ENCODE measurements at places on chromosomes 7 and 10. TPM values are rescaled to one million over a fixed set of nuclear protein-coding genes. Genes with fewer than 3 reads are reported as not detected.

The RPEL1 gene
- 0.32 TPM for total RNA-seq

The ARHGEF35 gene
- total RNA-seq: 0.91 TPM

The NUDT13 gene
- total RNA-seq: 1.1 TPM

The RAB19 gene
- 0.46 TPM for total RNA-seq

The RSPH10B gene
- not detected for total RNA-seq

The DRGX gene
- total RNA-seq: not detected

The PDE1C gene
- 3.6 TPM for total RNA-seq

The LIPK gene
- not detected for total RNA-seq

The FKBP14 gene
- 38.0 TPM for total RNA-seq

The IL15RA gene
- 10.7 TPM for total RNA-seq

The GSTO2 gene
- total RNA-seq: 0.32 TPM

The SCD gene
- 99.4 TPM for total RNA-seq

The ENTPD1 gene
- total RNA-seq: 24.0 TPM

The EN2 gene
- total RNA-seq: not detected

The ANXA8L1 gene
- not detected for total RNA-seq

The PBLD gene
- total RNA-seq: 3.5 TPM

The FLNC gene
- 74.8 TPM for total RNA-seq

The CYP3A4 gene
- not detected for total RNA-seq

The CHST12 gene
- 1.3 TPM for total RNA-seq

The HTR5A gene
- total RNA-seq: not detected

The PHKG1 gene
- total RNA-seq: not detected

The MMP21 gene
- not detected for total RNA-seq

The CYP26C1 gene
- total RNA-seq: 0.32 TPM

The PKD1L1 gene
- total RNA-seq: 1.2 TPM

The PCLO gene
- total RNA-seq: under 0.01 TPM

The TMEM236 gene
- under 0.01 TPM for total RNA-seq

The CRYGN gene
- total RNA-seq: not detected

The OPN4 gene
- total RNA-seq: not detected

The RNF133 gene
- 1.1 TPM for total RNA-seq

The LRCH4 gene
- 9.3 TPM for total RNA-seq

The PLEKHA8 gene
- total RNA-seq: 14.9 TPM

The TMEM120A gene
- 27.2 TPM for total RNA-seq

The PAX4 gene
- total RNA-seq: not detected

The ELFN1 gene
- total RNA-seq: 3.9 TPM

The NODAL gene
- total RNA-seq: not detected

The SNX10 gene
- 0.32 TPM for total RNA-seq

The GLI3 gene
- 3.9 TPM for total RNA-seq

The CWF19L1 gene
- 43.0 TPM for total RNA-seq

The WEE2 gene
- not detected for total RNA-seq

The CDHR1 gene
- under 0.01 TPM for total RNA-seq

The EXOC4 gene
- 80.2 TPM for total RNA-seq

The NEUROG3 gene
- not detected for total RNA-seq

The ADCY1 gene
- total RNA-seq: 0.61 TPM

The SDK1 gene
- 0.32 TPM for total RNA-seq

Measured in epithelial cell of umbilical artery (primary cell).